Stimulated activated CD8-positive, alpha-beta memory T cell treated with anti-CD3 and anti-CD28 coated beads, Interleukin-15, amount 100 ng/mL, for 4 hours (primary cell): ENCODE measurements at places on chromosomes 16 and 17.

DNA sequence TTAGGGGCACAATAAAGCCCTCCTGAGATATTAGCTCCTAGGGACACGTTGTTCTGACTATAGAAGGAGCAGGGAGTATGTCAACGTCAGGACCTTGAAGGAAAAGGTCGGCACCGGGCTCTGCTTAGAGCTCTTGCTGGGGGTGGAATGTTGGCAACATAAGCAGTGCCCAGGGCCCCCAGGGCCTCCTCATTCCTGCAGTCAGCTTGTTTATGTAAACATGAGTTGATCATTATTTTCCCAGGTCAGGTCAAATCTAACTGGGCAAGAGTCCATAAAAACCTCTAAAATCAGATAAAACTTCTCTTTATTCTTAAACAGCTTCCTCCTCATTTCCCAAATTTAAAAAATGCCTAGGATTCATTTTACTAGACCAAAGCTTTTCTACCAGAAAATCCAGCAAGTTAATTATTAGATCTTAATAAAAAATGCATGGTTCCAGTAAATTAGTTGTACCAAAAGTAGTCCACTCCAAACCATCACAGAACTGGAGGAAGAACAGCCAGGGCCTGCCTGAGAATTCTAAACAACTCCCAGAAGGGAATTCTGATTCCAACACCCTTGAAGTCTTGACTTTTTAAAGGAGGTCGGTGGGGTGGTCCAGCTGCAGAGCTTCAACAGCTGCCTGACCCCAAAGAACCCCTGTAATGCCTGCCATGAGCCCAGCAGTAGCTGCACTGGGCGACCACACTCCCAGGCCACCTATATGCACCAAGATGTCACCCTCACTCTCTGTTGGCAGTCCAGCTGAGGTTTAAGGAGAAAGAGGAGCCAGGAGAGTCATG is 54.3 kb downstream of the AMFR start:
- no peak for DNase-seq

DNA sequence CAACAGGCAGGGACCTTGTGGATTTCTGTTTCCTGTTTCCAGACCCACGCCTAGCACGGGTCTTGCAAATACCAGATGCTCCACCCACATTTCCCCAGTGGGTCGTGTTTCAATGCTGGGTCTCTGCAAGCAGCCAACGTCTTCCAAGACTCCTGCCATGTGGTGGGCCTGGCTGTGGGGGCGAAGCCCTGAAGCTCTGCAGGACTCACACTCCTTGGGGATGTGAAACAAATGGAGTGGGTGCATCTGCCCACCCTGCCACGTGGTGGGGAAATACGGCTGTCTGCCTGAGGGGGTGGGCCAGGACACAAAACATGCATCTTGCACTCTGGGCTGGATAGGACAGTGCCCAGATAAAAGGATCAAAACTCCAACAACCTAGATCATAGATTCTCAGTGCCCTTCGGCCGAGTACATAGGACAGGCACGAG is 32.6 kb downstream of the FA2H start:
- no peak for DNase-seq

- no peak for DNase-seq
Observed at GRCh38 chr17:75752802-75753513, 12.0 kb downstream of the GALK1 start.

GRCh38 chr16:27390151-27390550 is 11.8 kb upstream of the IL21R start:
- DNase-seq = no peak

DNA sequence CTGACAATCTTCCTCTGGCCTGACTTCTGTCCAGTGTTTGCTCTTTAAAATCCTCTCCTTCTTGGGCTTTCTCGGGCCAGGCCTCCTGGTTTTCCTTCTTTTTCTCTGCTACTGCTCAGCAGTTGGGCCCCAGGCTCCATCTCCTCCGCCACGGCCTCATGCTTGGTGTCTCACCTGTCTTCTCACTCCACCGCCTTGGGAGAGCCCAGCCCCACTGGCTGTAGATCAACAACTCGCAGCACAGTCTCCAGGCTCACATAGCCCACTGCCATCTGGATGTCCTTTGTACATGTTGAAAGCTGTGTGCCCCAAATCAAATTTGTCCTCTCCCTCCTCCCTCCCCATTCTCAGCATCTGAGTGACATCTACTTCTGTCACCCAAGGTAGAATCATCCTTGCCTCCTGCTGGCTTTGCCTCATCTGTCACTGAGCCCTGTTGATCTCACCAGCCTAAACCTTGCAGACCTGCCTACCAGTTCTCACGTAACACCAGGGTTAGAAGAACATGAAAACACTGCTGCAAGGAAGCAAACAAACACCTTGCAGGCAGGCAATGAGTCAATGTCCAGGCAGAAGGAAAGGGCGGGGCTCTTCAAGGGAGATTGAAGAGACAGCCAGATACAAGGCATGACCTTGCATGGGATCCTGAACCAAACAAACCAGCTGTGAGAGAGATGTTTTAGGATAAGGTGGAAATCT is 103.2 kb upstream of the SMURF2 start:
- no peak for DNase-seq

GRCh38 chr16:79816081-79816497 is 215.6 kb upstream of the MAF start:
- no peak for DNase-seq

DNA sequence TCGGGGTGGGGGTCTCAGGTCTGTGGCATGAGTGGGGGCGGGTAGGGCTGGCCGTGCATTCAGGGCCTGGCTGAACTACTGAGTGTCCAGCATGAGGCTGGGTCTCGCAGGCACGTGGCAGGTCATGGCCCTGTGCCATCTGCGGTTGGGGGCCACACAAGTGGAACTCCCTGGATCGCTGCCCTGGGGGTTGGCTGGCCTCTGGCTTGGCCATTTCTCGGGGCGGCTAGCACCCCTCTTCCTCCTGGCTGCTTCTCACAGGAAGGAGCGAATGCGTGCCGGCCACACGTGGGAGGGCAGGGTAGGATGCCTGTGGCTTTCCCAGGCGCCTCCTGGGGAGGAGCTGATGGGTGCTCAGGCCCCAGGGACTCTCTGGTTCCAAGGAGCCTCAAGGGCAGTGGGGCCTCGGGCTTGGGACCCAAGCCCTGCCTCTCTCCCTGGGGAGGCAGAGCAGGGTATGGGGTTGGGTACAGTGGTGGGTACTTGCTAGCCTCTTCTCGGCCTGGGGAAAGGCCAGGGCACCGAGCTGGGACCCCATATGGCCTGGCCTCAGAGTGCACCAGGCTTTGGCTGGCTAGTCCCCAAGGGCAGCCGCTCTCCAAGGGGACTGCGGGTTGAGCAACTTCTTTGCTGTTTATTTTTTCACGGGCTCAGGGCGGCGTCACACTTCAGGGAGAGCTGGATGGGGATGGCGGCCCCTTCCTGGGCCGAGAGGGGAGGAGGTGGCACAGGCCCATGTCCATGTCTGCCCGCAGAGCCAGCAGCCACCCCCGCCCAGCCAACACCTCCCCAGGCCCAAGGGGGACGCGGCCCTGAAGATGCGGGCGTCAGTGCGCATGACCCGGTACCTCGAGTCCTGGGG is 37.5 kb downstream of the ADCY7 start:
- no peak for DNase-seq

DNA sequence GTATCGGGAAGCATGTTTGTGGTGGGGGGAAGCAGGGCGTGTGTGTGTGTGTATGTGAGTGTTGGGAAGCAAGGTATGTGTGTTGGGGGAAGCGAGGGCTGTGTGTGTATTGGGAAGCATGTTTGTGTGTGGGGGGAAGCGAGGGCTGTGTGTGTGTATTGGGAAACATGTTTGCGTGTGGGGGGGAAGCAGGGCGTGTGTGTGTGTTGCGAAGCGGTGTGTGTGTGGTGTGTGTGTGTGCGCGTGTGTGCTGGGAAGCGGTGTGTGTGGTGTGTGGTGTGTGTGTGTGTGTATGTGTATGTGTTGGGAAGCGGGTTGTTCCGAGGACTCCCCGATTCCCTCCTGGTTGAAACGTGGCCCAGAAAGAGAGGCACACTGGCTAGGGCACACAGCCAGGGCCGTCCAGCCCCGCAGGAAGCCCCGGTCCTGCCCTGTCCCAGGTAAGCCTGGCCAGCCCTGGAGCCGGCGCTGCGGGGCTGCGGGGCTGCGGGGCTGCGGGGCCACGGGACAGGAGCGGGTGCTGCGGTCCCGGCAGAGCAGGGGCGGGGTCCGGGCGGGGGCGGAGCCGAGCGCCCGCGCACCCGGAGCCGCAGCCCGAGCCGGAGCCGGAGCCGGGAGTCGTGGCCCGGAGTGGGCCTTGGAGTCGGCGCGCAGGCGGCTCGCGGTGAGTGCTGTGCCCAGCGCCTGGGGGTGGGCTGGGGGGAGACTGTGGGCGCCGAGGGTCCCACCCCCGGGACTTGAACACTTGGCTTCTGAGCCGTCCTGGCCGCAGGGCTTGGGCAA is at the start of gene NOD2:
NOD2 (plus strand) TSS at position 608 of the 783 bp plus-strand sequence. CDS start 5,890 bp downstream, outside the sequence.
- no peak for DNase-seq
